ENCODE measurements at places on chromosomes 3 and 15. TPM values are rescaled to one million over a fixed set of nuclear protein-coding genes. Genes with fewer than 3 reads are reported as not detected.

Gene SLC22A14
- total RNA-seq, result not detected

Gene AMIGO3
- total RNA-seq, result 0.76 TPM

Gene CYP1A1
- 3.0 TPM for total RNA-seq

Gene ZNF860
- 0.07 TPM for total RNA-seq

Gene HCLS1
- 6.6 TPM for total RNA-seq

Gene MRPS25
- total RNA-seq, result 71.4 TPM

Gene ANKRD63
- total RNA-seq, result not detected

Gene UTS2B
- not detected for total RNA-seq

Gene THAP10
- total RNA-seq, result 0.55 TPM
